Right lung (tissue), 10 donors: ENCODE measurements at places on chromosomes 11 and 22.

DNA sequence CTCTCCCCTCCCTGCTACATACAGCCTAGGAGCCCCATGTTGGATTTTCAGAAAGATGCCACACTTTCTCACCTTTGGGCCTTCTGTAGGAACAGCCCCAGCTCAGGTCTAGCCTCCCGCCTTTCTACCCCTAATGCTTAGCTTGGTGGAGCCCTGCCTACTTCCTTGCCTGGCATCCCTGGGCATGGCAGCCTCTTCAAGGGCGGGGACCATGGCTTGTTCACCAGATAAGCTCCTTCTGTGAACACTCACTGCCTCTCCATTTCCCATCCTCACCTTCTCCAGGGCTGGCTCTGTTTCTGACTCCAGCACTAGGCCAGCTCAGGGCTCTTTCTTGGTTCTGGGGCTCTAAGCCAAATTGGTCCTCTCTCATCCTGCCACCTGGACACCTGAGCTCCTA lies 1.4 kb downstream of the SEPTIN3 start:
- no peak for DNase-seq

- DNase-seq: no peak
These were observed 38.6 kb downstream of the SERGEF start for GRCh38 chr11:17974246-17974645.

GRCh38 chr22:47009304-47010101 lies 247.1 kb downstream of the TBC1D22A start:
- no peak for DNase-seq

DNA sequence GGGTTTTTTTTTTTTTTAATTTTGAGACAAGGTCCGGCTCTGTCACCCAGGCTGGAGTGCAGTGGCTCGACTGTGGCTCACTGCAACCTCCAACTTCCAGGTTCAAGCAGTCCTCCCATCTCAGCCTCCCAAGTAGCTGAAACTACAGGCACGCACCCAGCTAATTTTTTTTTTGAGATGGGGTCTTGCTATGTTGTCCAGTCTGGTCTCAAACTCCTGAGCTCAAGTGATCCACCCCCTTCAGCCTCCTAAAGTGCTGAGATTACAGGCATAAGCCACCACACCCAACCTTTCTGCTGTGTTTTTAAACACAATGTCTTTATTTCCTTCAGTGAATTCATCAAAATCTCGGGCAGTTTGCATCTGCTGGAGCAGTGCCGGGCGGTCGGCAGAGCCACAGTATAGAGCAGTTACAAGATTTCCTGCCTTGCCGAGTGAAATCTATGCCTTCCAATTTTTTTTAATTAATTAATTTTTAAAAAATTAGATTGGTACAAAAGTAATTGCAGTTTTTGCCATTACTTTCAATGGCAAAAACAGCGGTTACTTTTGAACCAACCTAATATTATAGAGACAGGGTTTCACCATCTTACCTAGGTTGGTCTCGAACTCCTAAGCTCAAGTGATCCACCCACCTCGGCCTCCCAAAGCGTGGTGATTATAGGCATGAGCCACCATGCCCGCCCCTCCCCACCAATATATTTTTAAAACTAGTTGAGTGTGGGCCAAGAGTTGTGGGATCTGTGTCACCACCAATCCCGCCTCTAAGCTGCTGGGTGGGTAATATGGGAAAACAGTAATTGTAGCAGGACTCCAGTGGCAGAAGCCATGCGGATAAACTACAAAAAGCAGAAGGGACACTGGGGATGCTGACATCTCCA lies 2.7 kb upstream of the ACY3 start:
- DNase-seq: no peak

DNA sequence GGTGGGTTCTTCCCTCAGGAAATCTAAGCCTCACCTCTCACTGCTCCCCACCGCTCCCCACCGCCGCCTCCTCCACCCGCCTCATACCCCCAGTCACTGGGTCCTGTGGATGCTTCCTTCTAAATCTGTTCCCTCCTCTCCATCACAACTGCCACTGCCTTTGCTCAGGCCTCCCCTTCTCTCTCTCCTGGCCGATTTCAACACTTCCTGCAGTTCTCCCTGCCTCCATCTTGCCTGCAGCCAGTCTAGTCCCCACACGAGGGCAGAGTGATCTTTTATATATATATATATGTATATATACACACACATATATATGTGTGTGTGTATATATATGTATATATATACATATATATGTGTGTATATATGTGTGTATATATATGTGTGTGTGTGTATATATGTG lies 27.8 kb downstream of the CREB3L1 start:
- no peak for DNase-seq

- no peak for DNase-seq
These were observed 44.9 kb upstream of the TENM4 start for GRCh38 chr11:79485694-79486093.

- no peak for DNase-seq
These were observed 660.1 kb upstream of the CCDC179 start for GRCh38 chr11:23520226-23520960.

DNA sequence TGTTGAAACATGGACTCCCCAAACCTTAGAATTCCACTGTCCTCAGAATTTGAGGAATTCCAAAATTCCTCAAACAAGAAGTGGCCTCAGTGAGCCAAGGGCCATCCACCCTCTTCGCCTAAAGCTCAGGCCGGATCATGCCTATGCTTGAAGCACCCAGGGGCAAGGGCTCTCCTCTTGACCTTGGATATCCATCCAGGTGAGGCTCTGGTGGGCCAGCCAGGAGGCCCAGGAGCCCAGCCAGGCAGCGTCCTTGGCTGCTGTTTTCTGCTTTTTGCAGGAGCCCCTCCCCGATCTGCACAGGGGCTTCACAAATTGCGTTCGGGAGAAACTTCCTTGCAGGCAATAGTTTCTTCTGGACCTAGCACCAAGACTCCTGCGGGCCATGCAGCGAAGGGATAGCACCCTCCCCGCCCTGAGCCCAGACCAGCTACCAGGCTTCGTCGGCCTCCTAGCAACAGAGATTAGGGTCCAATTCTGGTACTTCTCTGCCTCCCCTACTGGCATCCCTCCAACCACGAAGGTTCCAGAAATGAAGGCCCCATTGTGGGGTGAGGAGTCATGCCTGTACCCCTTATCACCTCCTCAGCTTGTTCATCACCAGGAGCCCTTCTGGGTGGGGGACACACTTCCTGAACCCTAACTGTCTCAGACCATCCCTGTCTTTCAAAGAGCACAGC lies 2.0 kb downstream of the PHLDA2 start:
- DNase-seq: no peak
